ENCODE measurements at places on chromosomes 12 and 14.

GRCh38 chr12:15788233-15789219, 662 bp downstream of the EPS8 start:
- DNase-seq: peak; percentile 42

DNA sequence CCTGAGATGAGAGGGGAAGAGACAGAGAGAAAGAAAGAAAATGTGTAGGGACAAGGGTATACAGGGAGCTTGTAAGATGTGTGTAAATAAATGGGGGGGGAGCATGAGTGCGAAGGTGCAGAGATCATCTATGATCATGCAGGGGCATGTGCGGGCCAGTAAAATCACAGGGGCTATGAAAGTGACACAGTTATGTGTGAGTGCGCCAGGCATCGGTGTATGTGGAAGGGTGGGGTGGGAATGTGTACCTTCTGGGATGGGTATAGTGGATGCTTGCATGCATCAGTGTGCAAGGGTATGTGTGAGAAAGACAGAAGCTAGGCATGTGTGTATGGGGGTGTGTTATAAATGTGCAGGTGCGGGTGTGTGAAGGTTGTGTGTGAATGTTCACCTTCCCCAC, 18.4 kb upstream of the KRT78 start:
- DNase-seq: no peak

DNA sequence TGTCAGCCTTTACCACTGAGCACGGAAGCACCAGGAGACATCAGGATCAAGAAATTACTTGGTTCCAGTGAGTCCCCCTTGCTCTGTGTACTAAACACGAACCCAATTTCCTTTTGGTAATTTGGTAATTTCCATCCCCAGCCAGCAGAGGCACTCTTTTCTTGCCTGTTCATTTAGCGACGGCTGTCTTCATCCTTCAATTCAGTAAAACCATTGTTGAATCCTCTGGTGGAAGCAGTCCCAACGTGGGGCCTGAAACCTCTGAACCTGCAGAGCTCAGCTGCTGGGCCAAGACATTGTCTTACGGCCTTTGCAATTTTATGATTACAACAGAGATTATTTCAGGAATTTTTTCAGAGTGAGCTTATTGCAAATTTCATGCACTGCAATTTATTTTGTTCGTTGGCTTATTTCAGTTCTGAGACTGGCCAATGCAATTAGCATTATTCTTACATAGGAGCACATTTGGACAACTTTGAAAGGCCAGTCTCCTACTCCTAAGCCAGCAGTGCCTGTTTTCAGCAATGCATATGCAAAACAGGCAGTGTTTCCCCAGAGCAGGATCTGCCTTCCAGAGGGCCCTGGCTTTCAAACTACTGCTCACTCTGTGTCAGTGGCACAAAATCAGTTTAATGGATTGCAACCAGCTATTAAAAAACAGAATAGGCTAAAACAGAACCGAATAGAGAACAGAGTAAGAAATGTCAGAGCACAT, 372.9 kb upstream of the TMEM132C start:
- DNase-seq: peak; percentile 18

DNA sequence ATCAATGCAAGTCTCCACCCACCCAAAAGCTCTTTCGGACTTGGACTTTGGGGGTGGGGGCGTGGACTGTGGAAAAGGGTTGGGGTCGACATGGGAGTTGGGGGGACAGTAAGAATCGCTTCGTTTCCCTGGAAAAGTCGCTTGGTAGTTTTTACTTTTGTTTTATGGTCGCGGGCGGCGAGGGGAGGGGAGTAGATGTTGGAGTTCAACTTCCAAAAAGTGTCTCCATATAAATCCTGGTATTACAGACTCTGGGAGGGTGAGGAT, 568 bp upstream of the BCL11B start:
- DNase-seq: no peak

- no peak for DNase-seq
Observed at GRCh38 chr12:14741942-14742341, 45.5 kb upstream of the GUCY2C start.

- no peak for DNase-seq
Observed at GRCh38 chr12:129877411-129877810, 26.4 kb downstream of the TMEM132D start.

GRCh38 chr14:43166163-43166562, 1340.9 kb downstream of the FSCB start:
- no peak for DNase-seq

DNA sequence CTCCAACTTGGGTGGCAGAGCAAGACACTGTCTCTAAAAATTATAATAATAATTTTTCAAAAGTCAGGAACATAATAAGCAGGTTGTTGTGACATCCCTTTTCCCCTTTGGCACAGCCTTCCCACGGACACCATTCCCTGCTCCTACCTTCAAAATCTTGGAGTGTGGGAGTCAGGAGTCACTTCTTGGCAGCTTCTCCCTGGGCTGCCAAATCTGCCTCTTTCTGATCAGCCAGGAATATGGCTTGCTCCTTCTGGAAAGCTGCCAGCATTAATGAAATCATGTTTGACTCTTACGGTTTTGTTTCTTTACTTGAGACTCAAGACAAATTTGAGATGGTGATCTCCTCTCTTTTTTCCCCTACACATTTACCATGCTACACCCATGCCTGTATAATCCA, 391.4 kb upstream of the SYT1 start:
- DNase-seq: no peak

- no peak for DNase-seq
Observed at GRCh38 chr12:23185346-23185745, 560.4 kb downstream of the ETNK1 start.

DNA sequence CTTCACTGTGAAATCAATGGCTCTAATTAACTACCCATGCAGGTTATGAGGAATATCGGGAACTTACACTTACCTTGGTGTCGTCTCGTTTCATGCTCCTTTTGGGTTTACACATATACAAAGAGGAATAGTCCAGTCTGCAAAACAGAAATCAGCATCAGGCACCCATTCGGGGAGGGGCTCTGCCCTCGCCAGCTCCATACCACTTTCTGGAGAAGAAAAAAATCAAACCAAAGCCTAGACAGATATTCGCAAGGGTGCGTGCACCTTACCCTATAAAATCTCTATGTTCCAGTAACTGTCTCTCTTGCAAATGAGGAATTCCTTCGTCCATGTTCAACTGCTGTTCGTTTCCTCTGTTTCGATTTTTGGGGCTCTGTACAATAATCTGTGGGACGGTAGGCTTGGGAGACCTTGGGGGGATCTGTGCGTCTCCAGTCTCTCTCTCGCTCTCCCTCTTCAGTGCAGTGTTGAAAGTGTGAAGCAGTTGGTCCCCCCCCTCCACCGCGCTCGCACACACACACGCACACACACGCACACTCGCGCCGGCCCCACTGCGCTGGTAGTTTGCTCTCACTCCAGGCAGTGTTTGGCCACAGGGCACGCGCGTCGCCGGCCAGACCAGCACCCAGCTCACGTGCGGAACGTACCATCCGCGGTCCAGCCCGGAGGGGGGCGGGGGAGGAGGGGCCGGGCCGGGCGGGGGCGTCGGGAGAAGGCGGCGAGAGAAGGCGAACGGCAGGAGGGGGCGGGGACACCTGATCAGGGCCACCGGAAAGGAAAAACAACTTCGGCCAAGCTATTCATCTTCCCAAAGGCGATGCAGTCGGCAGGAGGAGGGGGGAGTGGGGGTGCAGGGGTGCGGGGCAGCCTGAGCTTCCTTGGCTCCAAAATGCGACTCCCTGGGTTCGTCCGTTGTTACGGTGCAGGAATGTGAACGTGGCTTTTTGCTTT, at the start of gene BHLHE41:
TSS of gene BHLHE41 (minus strand) at position 592 of the 954 bp plus-strand sequence. CDS start at position 334, 258 bp downstream.
- peak; percentile 61 for DNase-seq
